Urinary bladder (tissue), 4 donors: ENCODE measurements at places on chromosomes 6 and 20.

- no peak for DNase-seq
Measured at GRCh38 chr6:50143011-50143719, 93.4 kb upstream of the DEFB112 start.

- no peak for DNase-seq
Measured at GRCh38 chr20:23160536-23161243, 74.6 kb upstream of the CD93 start.

- no peak for DNase-seq
Measured at GRCh38 chr6:111061508-111061907, 25.8 kb upstream of the SLC16A10 start.

DNA sequence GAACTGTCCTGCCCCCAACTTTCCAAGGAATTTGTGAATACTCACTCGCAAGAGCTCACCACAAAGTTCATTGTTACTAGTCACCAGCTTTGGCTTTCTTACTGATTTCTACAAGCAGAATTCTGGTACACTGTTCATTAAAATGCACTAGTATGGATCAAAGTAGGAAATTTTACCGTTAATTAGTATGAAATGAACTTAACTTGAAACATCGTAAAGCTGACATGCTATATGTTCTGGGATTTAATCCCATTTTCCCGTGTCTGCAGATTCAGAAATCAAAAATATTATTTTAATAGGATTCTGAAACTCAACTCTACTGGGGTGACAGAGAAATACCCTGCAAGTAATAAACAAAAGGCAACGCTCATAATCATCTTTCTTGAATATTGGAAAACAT is 399.3 kb downstream of the DOK5 start:
- DNase-seq: no peak

DNA sequence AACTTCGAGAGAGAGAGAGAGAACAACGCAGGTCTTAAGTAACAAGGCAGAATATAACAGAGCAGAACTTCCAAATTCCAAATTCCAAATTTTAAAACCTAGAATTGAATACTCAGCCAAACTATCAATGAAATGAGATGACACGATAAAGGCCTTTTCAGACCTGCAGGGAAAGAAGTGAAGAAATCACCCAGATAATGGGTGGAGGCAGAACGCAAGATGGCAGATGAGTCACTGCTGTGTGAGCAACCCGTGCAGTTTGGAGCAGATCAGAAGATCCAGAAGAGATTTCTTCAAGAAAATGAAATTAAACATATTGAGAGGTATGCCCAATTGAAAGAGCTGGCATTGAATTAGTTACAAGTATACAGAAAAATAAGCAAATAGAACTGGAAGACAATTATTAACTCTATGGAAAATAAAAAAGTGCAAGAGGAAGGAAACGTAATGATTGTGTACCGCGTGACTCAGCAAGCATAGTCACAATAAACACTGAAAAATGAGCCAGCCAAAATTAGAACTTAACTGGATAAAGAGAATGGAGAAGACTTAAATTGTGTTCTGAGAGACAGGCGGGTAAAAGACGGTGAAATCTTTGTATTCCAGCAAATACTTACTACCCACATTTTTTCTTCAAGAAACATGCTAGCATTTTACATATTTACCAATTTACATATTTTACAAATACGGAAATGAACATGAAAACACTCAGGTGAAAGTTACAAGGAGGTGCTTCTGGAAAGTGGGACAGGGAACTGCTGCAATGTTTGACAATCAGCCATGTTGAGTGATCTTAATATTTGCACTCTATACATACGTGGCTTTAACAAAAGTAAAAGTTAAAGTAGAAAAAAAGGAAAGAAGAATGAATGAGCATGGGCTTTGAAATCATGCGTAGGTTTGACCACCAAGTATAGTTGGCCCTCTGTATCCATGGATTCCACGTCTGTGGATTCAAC is 87.9 kb upstream of the CDYL start:
- DNase-seq: no peak
